ENCODE measurements at places on chromosomes 3 and 15.

DNA sequence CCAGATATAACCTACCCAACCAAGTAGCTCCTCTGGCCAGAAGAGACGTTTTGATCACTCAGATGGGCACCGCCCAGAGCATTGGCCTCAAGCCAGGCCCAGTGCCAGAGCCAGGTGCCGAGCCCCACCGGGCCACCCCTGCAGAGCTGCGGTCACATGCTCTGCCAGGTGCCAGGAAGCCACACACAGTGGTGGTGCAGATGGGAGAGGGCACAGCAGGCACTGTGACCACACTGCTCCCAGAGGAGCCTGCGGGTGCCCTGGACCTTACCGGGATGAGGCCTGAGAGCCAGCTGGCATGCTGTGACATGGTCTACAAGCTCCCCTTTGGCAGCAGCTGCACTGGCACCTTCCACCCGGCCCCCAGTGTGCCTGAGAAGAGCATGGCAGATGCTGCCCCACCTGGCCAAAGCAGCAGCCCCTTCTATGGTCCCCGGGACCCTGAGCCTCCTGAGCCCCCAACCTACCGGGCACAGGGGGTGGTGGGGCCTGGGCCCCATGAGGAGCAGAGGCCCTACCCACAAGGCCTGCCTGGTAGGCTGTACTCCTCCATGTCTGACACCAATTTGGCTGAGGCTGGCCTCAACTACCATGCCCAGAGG lies 19.1 kb upstream of the APEH start:
- no peak for DNase-seq

DNA sequence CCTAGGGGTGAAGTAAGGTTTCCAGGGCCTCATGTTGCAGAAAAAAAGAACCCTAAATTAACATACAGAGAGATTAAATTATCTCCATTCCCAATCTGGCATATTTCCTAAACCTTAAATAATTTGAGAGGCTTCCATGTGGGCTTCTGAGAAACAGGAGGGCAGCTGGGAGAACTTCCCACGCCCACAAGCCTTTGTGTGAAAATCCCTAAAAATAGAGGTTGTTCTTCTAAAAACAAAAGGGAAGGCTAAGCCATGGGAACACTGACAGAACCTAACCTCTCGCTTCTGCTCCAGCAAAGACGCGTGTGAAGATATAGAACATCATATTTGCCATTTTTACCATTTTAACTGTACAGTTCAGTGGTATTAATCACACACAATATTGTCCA lies 812 bp upstream of the SLC12A8 start:
- no peak for DNase-seq

- no peak for DNase-seq
Observed at GRCh38 chr15:79442911-79443310, 10.8 kb downstream of the MINAR1 start.

- no peak for DNase-seq
Observed at GRCh38 chr3:73548436-73548835, 76.3 kb downstream of the PDZRN3 start.

DNA sequence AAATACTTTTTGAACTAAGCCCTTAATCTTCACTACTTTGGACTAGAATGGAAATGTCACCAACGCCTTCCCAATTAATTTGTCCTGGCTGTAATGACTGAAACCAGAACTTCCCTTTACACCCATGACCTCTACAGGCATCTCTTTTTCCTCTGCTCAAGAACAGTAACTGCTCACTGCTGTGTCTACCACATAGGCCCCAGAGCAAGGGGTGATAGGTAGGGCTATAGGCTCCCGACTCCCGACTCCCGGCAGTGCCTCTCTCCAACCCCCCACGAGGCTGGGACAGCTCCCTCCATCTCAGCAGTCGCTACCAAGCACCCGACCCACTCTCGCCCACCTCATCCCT lies 384 bp upstream of the LEKR1 start:
- no peak for DNase-seq

DNA sequence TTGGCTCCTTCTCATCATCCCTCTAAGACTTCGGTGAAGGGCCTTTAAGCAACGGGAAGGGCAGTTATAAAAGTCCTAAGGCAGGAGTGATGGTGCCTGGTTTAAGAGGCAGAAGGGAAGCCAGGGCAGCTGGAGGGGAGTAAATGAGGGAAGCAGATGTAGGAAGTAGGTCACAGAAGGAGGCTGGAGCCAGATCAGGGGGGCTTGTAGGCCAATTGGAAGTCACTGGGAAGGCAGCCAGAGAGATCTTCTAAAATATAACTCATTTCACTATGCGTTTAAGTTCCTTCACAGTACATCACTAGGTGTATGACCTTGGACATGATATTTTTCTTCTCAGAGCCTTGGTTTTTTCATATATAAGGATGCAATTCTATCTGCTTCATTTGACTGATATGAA lies 94.7 kb downstream of the MYH15 start:
- DNase-seq = no peak

DNA sequence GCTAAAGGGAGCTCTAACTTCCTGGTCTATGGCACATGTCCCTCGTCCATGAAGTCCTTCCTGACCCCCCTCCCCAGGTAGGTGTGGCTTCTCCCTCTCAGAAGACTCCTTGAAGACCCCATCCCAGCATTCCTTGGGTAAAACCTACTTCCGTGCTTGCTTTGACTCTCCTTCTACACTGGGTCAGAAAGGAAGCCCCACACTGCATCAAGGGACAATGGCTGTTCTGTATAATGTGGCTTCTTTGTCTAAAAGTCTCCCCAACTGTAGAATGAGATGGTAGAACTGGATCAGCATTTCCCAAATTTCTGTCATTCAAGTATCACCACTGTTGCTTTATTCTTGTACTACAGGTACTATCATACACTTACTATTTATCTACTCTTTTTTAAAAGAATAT lies 3.9 kb upstream of the DNAJA4 start:
- DNase-seq = no peak

GRCh38 chr15:67953299-67953698 lies 100.8 kb upstream of the PIAS1 start:
- no peak for DNase-seq

GRCh38 chr15:79953951-79954444 lies 17.0 kb downstream of the BCL2A1 start:
- no peak for DNase-seq

DNA sequence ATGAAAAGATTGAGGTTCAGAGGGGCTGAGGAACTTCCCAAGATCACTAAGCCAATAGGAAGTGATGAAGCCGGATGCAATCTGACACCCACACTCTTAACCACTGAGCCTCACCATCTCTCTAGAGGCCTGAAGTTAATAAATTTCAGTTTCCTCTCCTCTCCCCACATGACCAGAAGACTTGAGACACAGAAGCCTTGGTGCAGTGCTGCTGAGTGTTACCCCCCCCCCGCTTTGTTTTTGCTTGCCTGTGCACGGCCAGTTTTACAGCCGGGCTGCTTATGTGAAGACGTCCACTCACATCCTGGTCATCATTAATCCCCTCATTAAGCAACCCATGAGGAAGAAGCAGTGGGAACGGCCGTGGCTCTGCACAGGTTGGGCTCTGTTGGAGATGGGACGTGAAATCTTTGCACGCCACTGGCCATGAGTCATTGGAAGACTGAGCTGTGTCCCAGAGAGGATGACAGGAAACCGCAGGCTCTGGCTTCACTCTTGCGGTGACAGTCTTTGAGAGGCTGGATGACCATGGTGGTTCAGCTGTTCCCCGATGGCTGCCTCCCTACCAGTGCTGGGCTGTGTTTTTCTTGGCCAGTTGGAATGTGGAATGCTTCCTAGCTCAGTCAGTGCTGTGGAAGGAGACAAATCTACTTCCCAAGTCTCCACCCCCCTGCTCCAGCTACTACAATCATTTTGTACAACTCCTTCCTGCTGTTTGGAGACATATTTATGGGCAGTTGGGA lies 232.6 kb upstream of the LRTM1 start:
- no peak for DNase-seq

- DNase-seq = no peak
Observed at GRCh38 chr3:38116471-38117162, 20.3 kb downstream of the ACAA1 start.

DNA sequence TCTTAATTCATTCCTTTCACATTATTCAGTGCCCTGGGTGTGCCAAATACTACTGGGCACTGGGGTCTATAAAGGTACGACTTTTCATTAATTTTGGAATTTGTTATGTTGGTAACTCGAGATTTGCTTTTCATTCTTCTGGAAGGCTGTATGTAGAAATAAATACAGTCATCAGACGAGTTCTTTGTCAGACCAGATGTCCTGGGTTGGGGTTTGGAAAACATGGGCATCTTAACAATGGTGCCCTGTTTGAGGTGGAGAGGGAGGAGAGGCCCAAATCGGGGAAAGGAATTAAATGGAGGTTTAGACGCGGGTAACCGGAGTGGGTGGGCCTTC lies 662 bp upstream of the GLCE start:
- no peak for DNase-seq

DNA sequence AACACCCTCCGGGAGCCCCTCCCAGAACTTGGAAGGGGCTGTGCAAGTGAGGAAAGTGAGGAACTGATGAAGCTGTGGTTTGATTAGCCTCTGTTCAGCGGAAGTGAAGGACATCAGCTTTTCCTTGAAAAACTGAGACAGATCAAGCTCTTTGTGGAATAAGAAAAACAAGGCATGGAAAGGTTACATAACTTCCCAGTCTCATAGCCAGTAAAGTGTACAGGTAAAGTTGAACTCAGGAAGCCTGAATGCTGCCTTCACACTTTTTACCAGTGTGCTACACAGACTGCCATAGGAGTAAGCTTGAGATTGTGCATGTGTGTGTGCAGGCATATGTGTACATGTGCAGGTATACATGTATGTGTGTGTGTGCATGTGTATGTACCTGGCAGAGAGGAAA lies 293.2 kb downstream of the FGF12 start:
- DNase-seq = no peak

DNA sequence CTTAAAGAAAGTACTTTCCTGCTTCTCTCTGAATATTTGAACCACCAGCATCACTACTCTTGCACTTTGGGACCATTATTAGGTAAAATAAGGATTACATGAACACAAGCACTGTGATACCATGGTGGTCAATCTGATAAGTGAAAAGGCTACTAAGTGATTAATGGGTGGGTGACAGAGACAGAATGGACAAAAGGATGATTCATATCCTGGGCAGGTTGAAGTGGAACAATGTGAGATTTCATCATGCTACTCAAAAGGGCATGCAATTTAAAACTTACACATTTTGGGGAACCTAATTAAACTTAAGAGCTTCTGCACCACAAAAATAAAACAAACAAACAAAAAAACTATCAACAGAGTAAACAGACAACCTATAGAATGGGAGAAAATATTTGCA lies 172.0 kb upstream of the CD96 start:
- no peak for DNase-seq

DNA sequence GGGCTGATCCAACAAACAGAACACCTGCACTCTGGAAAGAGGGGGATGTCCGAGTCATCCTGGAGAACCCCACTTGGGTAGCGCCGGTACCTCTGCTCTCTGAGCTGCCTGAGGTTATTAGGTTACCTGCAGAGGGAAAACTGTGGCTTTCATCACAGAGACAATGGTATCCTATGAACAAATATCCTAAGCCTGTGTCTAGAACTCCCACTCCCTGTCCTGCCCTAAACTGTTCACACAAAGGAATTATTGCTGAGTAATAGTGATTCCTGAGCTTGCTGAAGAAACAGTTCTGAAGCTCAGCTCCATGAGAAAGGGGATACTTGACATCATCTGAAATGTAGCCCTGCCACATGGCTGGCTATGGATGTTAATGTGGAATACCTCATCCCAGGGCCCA lies 31.9 kb upstream of the WNT5A start:
- DNase-seq = no peak

DNA sequence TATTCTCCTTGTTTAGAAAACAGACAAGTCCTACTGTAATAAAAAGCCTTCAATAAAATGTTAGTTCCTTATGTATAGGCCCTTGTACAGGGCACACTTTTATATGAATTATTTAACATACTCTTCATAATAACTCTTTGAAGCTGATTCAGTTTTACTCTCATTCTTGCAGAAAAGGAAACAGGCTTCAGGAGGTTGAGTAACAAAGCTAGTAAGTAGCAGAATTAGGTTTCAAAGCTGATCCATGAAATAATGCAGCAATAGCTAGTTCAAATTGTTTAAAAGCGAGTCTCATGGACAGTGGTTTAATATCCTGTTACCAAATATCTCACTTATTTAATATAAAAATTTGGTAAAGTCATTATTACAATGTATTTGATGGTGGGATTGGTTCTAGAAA lies 25.0 kb downstream of the TCF12 start:
- no peak for DNase-seq

GRCh38 chr15:101169495-101170071 lies 82.3 kb downstream of the CHSY1 start:
- no peak for DNase-seq

DNA sequence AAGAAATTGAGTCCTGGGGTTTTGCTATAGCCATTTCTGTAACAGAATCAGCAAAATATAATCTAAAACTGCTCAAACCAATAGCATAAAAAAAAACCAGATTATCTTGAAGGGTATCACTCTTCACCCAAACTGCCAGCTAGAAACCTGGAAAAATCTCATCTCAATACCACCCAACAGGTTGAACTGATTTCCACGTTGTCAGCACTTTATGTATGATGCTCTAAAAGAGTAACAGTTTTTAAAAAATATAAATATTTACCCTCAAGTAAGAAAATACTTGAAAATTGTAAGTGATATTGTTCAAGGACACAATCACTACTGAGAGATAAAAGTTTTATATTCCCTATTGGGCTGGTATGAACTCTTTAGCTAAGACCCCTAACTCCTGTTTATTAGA lies 451.3 kb downstream of the EPHA3 start:
- no peak for DNase-seq

DNA sequence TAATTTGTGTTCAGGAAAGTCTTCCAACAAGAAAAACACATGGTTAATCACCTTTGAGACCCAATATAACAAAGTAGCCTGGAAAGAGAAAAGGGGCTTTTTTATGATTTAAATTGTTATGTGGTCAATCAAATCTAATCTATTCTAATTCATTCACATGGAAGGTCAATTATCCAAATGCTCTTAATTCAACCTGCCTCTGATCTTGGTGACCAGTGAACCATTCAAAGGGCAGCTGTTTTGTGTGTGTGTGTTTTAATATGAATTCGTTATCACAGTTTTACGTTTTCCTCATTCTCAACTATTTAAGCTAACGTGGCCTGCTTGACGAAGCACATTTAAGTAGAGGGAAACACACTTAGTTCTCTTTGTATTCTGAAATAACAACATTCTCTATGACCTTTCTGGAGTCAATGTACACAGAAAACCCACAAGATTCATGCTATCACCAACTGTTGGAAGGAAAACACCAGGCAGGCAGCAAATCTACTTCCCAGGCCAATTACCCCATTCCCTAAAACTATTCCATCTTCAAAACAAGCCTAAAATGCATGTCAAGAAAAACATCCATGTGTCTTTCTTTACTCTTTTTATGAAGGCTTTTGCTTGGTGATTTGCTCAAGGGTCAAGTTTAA lies 195.4 kb downstream of the SUCLG2 start:
- DNase-seq = no peak

- DNase-seq = no peak
Observed at GRCh38 chr15:45149060-45149459, 19.3 kb downstream of the DUOX1 start.

DNA sequence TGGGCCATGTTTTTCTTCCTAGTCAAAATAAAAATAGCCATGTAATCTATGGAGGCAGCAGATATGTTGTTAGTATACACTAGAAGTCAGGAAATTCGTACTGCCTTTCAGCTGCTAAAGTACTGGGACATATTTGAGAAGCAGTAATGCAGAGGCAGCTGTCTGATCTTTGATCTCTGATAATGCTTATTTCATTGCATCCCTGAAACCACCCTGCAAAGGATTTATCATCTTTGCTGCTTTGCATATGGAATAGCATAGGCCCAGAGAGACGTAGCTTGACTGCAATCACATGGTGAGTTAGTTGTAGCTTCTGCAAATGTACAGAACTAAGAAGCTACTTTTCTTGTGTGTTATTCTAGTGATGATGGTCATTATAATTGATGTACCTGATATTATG lies 52.4 kb downstream of the RBM6 start:
- DNase-seq = no peak
